HuH-7 (cell line): ENCODE measurements at places on chromosomes 4 and X.

DNA sequence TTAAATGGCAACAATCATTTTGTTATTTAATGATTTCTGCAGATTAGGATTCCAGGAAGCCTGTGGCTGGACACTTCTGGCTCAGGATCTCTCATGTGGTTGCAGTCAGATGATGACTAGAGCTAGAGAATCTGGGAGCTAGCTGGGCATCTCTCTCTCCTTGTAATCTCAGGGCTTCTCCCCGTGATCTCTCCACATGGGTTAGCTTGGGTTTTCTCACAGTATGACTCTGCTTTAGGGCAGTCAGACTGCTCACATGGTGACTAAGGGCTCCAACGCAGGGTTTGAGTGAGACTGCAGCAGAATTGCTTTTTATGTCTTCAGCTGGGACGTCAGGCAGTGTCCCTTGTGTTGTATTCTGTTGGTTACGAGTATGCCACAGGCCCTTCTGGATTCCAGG lies 361.4 kb downstream of the CBLL2 start:
- no peak for DNase-seq

DNA sequence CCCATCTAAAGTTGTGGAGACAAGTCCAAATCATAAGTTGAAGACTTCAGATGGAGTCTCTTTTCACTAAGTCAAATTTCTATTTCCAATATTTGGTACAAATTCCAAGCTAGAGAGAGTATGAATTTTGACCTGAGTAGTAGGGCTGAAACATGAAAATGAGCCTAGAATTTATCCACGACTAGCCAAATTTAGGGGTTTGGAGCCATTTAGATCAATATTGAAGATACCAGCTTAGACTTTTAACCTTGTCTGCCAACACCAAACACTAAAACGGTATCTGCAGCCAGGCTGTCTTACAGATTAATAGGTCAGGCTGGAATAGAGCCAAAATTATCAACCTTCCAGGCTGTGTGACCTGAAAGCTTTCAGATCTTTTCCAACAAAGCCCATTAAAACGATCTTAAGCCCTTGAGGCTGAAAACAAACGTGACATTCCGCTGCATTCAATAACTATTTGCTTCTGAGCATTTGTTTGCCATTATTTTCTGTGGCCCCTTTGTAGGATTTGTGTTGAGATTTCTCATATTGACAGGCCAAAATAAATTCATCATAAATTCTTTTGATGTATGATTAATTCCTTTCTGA lies 268.7 kb upstream of the DKK2 start:
- no peak for DNase-seq

DNA sequence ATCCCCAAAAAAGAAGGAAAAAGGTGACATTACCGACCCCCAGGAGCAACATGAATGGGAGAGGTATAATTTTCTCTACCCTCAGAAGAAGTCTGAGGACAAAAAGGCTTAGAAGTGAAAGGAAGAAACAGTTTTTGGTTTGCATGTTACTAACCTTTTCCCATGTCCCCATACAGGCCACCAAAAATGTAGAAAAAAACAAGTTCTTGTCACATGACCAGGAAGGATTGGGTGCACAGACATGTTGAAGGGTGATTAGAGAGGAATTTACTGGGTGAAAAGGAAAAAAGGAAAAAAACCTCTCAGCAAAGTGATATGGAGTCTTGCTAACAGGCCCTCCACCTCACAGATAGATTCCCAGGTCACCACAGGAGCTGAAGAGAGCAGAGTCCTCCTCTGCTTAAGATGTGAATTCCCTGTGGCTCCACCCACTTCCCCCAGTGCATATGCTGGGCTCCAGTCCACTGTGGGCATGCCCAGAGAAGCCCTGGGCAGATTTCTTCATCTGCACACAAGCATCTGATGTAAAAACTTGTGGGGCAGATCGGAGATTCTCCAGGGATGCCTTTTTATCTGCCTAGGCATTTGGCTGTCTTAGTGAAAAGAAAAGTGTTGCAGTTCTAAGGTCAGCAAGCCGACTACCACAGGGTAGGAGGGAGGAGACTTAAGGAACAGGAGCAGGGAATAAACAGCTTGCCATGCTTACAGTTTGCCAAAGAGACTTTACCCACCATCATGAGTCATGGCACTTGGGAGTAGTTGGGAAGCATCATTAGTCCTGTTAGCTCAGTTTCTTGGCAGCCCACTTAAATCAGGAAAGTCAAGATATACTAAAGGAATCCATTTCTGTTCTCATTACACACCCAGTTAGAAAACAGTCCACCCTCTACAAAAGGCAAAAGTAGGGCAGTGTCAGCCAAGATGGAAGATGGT lies 25.0 kb upstream of the PASD1 start:
- DNase-seq: no peak

DNA sequence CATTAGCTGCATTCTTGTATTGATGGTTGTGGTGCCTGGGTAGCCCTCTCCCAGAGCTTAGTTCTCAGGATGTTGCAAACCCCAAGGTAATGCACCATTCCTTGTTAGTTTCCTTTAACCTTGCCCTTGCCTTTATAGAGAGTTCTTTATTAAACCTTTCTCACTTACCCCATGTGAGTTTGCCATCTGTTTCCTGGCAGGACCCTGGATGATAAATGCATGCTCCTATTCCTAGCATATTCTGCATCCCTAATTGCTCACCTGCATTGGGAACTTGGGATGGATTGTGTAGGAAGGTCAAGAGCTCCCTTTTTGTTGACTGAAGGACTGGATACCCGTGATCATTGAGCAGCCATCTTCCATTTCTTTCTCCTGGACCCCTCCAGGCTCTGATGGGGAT lies 59.9 kb upstream of the AP1S2 start:
- no peak for DNase-seq

- DNase-seq: no peak
Observed at GRCh38 chr4:3469386-3470243, 6.5 kb downstream of the DOK7 start.

GRCh38 chr4:47494124-47494430 lies 9.0 kb downstream of the ATP10D start:
- DNase-seq: no peak

DNA sequence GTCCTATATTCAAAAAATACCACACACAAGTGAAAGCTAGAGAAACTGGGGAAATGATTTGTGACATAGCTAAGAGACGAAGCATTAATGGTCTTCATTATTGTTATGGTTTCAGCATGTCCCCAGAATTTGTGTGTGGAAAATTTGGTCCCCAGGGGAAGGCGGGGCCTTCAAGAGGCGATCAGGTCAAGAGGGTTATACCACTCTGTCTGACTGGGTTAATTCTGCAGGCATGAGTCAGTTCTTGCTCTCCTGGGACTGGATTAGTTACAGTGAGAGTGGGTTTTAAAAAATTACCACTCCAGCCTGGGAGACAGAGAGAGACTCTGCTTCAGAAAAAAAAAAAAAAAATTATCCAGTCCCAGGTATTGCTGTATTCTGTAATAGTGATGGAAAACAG lies 2.1 kb upstream of the MTNR1A start:
- DNase-seq: no peak

GRCh38 chrX:74325130-74326059 lies 21.4 kb downstream of the ZCCHC13 start:
- no peak for DNase-seq

DNA sequence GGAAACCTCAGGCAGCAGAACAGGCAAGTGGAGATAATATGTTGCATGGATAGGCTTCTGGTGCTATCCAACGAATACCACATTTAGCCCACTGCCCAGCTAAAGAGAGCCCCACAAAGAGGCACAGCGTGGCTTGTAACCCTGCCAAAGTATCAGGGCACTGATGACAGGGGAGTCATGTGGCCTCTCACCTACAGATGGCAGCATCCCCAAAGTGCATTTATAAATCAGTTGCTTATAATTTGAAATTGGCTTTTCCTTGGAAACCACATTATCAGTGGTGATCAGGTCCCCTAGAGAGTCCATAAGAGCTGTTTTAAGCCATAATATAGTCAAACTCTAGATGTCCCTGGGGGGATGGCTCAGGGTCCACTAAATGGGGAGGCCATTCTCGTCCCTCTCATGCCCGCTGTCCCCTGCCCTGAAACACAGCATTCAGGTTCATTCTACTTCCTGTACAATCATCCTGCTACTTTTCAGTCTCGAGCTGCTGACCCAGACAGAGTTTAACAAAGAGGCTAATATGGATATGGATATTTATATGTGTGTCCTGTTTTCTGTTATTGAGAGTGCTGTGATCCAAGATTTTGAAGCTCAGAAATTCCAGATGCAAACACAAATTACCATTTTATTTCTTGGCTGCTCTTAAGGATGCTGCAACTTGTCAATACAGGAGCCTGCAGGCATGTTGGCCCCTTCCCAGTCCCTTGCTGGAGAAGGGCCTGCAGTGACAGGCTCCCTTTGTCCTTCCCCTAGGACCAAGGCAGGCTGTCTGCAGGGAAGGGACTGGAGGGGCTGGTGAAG lies 28.5 kb downstream of the SRPX start:
- DNase-seq: peak; percentile 2

DNA sequence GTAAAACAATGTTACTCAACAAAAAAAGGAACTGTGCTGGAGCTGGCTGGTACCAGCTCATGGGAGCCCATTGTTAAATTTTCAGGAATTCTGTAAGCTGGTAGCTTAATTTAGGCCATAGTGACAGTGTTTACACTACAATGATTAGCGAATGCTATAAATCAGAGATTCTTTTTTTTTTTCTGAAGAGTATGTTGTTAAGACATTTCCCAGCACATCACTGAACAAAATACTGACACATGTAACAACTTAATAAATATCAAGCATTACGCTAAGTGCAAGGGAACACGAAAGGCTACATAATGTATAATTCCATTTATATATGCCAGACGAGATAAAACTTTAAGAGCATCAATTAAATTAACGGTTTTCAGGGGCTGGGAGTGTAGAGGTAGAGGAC lies 4.4 kb downstream of the WDFY3 start:
- no peak for DNase-seq

DNA sequence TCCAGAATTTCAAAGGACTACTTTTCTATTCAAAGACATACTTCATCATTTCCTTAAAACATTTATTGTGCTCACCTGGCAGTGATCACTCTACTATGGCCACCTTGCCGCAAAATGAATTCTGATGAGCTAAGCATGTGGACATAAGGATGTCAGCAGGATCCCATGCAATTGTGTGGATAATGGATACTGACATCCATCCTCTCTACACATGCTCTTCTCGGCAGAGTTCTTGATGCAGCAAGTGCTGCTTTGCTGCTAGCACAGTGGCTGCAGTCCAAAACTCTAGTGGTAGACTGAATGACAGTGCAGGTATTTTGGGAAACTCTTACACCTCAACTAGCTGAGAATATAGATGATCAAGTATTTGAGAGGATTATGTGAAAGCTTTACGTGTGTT lies 168.0 kb downstream of the BANK1 start:
- no peak for DNase-seq

- no peak for DNase-seq
Observed at GRCh38 chrX:12042615-12043014, 95.7 kb upstream of the FRMPD4 start.

DNA sequence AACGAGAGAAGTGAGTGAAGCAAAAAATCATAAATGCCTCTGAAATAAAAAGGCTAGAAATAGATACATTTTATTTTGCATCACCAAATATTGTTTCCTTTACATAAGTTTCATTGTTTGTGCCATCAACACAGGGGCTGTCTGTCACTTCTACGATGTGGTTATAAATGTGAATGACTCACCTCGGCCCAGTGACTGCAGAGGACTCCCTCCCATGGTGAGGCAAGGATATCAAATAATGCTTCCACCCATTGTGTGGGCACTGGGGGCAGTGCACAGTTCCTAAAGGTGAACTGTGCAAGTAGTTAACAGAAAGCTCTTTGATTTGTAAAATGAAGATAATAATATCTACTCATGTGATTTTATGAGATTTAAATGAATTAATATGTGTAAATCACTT lies 230.3 kb upstream of the NEIL3 start:
- DNase-seq: no peak

DNA sequence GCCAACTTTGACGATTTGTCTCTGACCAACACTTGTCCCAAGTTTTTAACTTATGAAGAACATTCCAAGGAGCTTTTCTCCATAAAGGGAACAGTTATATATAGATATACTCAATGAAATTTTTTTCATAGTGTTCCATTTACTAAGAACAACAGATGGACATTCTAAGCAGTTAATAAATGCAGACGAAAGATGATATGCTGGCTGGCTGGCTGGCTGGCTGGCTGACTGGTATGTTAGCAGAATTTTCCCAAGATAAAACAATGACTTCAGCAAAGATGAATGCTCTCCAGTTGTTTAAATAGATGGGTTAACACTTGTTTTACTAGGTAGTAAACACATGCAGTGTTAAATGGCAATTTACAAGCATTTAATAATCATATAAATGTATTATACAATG lies 62.2 kb downstream of the SPANXN3 start:
- DNase-seq: no peak

DNA sequence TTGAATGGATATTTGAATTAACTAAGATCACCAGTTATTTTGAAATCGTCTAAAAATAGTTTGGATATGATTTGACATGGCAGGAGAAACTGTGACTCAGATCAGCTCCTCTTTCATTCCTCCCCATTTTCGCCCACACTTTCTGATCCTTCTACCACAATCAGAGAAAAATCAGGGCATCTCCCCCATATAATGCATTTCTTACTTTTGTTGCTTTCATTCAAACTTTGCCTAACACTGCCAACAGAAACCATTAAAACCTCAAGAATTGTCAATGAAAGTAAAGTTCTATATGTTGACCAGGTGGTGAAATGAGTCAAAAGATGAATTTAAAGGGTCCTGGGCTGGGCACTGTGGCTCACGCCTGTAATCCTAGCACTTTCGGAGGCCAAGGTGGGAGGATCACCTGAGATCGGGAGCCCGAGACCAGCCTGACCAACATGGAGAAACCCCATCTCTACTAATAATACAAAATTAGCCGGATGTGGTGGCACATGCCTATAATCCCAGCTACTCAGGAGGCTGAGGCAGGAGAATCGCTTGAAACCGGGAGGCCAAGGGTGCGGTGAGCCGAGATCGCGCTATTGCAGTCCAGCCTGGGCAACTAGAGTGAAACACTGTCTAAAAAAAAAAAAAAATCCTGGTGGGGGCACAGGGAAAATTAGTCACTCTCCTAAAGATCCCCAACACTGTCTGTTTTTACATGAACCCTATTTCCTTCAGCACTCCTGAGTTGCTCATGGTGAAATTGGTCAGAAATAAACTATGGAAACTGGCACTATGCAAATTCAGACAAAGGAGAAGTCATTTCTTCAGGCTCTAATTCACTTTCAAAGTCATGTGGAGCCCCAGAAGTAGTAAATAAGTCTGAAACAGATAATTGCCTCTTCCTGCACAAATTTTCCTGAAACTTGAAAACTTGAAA lies 122.8 kb upstream of the NOCT start:
- no peak for DNase-seq

DNA sequence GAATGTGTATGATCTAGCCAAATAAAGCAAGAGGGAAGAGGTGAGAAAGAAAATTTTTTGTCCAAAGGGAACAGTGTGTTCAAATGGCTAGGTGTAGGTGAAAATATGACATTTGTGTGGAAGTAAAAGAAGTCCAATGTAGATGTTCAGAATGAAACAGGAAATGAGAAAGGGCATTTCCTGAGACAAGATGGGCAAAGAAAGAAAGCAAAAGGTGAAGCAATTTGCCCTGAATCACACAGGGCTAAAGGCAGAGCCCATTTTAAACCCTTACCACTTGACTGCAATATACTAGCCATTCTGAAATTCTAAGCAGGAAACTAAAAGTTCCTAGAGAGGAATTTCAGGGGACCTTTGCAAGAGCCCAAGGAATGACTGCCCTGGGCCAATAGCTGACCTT lies 36.0 kb downstream of the CLOCK start:
- no peak for DNase-seq

GRCh38 chrX:103565752-103566151 lies 19.6 kb upstream of the TCEAL4 start:
- no peak for DNase-seq

GRCh38 chrX:119721487-119721886 lies 28.5 kb upstream of the SEPTIN6 start:
- no peak for DNase-seq

GRCh38 chr4:15884666-15885065 lies 53.9 kb downstream of the FGFBP1 start:
- no peak for DNase-seq
